ENCODE measurements at places on chromosomes 3 and 15.

DNA sequence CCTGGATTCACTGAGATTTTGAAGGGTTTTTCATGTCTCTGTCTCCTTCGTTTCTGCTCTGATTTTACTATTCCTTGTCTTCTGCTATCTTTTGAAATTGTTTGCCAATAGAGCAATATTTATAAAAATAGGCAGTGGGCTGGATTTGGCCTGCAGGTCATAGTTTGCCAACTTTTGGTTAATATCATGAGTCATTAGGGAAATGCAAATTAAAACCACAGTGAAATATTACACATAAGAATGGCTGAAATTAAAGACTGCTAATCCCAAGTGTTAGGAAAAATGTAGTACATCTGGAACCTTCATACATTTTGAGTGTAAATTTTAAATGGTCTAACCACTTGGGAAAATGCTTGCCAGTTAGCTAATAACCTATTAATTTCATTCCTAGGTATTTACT is 56.3 kb downstream of the ABI3BP start:
- no peak for DNase-seq

- no peak for DNase-seq
Observed at GRCh38 chr3:189508784-189509501, 122.2 kb upstream of the TP63 start.

- DNase-seq, result no peak
Observed at GRCh38 chr3:106130384-106131198, 261.8 kb upstream of the CBLB start.

GRCh38 chr15:35399901-35400300 is 146.1 kb downstream of the DPH6 start:
- no peak for DNase-seq

- DNase-seq, result no peak
Observed at GRCh38 chr15:42591238-42591934, 16.0 kb downstream of the STARD9 start.

DNA sequence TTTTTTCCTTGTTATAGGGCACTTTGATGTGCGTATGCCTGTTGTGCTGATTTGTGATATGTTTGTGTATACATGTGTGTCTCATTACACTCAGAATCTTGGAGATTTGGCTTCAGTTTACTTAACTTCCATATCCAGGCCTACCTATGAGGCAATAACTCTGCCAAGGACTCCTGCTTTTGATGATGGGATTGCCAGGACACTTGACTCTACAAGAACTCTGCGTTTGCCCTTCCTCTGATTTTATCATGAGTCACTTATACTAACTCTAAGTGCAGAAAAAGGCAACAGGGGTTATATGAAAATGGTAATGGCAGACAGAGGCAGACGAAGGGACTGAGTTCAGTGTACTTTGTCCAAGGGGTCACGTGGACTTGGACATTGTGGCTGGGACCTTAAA is 33.6 kb downstream of the MCTP2 start:
- no peak for DNase-seq

DNA sequence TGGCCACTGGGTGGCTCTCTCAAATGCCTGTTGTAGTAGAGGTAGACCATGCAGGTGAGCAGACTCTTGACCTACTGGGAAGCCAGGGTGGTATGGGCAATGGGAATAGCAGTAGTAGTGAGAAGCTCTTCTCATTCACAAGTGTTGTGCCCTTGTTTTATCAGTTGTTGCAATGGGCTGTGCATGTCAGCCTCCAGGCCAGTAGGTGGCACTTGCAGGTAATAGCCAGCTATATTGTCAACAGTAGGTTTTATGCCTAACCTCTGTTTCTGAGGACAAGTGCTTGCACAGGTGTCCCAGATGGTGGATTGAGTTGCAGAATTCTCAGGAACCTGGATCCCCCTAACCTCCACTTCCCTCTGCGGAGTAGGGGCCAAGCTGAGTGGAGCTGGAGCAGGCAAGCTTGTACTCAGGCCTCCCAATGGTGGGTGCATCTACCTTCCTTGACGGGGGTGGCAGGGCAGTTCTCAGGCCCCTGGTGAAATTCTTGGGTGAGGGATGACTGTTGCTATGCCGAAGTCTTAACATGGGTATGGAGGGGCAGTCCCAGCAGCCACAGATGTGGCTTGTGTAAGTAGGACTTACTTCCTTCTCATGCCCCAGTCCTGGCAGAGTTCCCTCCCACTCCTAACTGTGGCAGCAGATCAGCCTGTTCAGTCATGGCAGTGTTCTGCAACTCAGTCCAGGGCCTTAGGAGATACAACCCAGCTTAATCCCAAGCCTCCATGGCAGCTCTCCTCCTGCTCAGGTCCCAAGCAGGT is 104.3 kb downstream of the NEO1 start:
- DNase-seq, result no peak

DNA sequence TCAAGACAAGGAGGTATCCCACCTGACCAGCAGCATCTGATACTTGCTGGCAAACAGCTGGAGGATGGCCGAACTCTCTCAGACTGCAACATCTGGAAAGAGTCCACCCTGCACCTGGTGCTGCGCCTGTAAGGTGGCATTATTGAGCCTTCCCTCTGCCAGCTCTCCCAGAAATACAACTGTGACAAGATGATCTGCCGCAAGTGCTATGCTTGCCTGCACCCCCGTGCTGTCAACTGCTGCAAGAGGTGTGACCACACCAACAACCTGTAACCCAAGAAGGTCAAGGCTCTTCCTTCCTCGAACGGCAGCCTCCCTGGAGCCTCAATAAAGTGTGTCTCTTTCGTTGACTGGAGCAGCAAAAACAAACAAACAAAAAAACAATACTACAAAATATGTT is 2.2 kb upstream of the SLC4A7 start:
- DNase-seq, result no peak

DNA sequence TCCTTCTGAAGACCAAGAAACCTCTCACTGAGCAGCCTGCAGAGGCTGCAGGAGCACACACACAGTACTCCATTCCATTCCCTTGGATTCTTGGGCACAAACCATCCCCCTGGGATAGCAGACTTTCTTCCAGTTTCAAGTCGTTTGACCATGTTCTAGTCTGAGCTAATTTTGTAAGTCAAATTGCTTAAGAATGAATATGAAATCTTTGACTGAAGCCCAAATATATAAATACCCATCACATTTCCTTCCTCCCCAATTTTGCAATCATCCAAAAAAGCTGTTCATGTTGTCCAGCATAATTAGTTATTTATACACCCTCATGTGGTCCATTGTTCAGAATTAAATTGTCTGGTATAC is 231.2 kb upstream of the TPRG1 start:
- no peak for DNase-seq

GRCh38 chr15:63186065-63186464 is 3.3 kb upstream of the RAB8B start:
- no peak for DNase-seq

- DNase-seq, result no peak
Observed at GRCh38 chr3:143321058-143321769, 201.6 kb downstream of the CHST2 start.

DNA sequence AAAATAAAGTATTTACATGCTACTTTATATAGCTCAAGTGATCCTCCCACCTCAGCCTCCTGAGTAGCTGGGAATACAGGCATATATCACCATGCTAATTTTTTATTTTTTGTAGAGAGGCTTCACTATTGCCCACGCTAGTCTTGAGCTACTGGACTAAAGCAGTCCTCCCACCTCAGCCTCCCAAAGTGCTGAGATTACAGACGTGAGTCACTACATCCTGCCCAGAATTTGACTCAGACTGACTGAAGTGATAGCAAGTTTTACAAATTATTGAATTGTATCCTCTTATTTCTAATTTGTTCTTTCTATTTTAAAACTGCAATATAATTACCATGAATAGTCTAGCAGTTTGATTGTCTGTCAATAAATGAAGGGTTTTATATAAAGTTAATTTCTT is 210.3 kb upstream of the CGNL1 start:
- no peak for DNase-seq

- no peak for DNase-seq
Observed at GRCh38 chr3:44902628-44903027, 28.2 kb downstream of the TGM4 start.

DNA sequence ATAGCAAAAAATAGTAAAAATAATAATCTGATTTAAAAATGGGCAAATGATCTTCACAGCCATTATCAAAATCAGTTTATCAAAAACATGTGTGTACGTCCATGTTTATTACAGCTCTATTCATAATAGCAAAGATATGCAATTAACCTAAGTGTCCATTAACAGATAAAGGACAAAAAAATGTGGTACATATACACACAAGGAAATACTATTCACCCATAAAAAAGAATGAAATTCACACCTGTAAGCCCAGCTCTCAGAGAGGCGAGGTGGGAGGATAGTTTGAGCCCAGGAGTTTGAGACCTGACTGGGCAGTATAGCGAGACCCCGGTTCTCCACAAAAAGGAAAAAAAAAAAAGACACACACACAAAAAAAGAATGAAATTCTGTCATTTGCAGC is 82.6 kb upstream of the PPIB start:
- no peak for DNase-seq

DNA sequence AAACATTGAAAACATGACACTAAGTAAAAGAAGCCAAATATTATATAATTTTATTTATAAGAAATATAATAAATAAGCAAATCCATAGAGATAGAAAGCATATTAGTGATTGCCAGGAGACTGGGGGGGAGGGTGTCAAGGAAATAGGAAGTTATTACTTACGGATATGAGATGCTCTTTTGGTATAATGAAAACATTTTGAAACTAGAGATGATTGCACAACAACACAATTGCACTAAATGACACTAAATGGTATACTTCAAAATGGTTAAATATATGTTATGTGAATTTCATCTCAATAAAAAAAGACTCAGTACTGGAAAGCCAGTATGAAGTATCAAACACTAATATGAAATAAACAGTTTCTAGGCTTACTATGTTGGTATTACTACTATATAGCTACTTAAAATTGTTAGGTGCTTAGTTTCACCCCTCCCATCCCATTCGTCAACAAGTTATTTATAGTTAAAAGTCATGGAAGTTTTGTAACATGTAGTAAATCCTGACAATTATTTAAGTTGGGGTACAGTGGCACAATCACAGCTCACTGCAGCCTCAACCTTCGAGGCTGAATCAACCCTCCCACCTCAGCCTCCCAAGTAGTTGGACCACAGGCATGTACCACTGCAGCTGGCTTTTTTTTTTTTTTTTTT is 43.7 kb downstream of the STAG1 start:
- DNase-seq, result no peak

GRCh38 chr15:75809986-75810750 is 33.1 kb upstream of the UBE2Q2 start:
- no peak for DNase-seq

- DNase-seq, result peak; percentile 57
Observed at GRCh38 chr3:161371441-161372320, at the start of gene SPTSSB. Gene SPTSSB, minus strand, starts transcription at chr3:161371517. Its CDS starts 25,194 bp downstream, at chr3:161346323.

DNA sequence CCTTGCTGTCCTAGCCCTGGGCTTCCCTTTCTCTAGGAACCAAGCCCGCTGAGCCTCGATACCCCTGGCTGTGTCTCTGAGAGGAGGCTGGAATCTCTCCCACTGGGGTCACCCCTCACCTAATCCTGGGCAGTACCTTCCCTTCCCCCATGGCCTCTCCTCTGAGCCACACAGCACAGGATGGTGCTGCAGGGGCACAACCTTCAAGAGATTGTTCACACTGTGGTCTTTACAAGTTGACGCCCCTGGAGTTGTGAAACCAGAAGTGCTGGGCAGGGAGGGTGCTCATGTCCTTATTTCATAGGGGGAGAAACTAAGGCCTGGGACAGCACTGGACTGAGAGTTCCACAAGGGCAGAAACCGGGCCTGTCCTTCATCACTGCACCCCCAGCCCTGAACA is 70.9 kb upstream of the TMEM115 start:
- no peak for DNase-seq

DNA sequence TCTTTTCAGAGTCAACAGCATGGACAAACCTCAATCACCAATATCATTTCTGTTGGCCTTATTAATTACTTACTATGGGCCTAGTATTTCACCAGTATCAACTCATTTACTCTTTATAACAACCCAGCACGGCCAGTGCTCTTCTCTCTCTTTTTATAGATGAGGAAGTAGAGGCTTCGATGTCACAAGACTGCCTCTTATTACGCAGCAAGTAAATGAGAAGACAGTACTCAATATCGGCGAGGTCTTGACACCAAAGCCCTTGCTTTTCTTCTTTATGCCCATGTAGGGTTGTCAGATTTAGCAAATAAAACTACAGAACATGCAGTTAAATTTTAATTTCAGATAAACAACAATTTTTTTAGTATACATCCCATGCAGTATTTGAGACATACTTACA is 99.0 kb upstream of the KCNMB2 start:
- no peak for DNase-seq

DNA sequence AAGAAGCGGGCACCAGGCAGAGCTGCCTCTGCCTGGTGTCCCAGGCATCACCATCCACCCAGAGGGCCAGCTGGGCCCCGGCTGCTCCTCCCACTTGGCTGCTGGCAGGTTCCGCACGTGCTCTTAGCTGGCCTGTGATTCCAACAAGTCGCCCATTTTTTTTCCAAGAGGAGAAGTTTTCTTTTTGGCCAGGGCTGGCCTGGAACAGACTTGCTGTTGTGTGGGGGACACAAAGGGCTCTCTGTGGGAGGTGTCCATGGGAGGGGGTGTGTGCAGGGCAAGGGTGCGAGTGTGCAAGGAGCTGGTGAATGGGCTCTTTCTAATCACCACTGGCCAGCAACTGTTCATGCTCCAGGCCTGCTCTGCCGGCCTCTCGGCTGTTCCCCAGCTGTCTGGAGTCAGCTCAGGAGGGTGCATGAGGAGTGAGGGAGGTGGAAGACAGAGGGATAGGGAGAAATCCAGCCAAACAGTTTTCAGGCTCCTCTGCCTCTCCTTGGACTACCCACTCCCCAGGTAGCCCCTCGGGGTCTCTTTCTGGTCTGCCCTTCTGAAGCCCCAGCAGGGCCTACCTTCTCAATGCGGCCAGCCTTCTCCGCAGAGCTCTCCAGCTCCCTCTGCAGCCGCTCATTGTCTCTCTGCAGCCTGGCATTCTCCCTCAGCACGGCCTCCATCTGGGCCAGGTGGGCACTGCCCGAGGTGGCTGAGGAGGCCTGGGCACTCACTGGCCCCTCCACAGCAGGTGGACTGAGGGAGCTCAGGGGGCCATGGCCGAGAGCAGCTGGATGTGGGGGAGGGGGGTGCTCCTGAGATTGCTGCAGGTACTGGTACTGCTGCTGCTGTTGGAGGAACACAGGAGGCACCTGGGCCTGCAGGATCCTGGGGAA is 7.1 kb downstream of the AMOTL2 start:
- no peak for DNase-seq

DNA sequence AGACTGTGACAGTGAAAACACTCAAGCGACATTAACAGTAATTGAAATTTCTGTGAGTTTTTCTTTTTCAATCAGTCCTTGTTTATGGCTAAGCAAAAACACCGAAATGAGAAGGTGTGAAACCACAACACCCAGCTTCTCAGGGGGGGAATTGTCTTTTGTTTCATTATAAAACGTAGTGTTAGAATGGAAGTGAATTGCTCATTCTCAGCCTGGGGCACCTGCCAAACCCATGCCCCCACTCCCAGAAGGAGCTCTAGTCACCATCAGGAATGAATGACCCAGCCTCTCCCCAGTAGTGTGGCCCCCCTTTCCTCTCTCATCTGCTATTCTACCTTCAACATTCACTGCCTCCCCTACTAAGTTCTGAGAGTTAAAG is 185.8 kb upstream of the CFAP20DC start:
- DNase-seq, result no peak
